ENCODE measurements at places on chromosomes 3 and 15.
A peak's percentile ranks its signal among the peaks of the same experiment; 100 is the strongest.

GRCh38 chr15:93141371-93141794 lies 52.4 kb upstream of the RGMA start:
- no peak for DNase-seq

- DNase-seq, result no peak
These were observed 4.7 kb downstream of the INAFM2 start for GRCh38 chr15:40328176-40328575.

DNA sequence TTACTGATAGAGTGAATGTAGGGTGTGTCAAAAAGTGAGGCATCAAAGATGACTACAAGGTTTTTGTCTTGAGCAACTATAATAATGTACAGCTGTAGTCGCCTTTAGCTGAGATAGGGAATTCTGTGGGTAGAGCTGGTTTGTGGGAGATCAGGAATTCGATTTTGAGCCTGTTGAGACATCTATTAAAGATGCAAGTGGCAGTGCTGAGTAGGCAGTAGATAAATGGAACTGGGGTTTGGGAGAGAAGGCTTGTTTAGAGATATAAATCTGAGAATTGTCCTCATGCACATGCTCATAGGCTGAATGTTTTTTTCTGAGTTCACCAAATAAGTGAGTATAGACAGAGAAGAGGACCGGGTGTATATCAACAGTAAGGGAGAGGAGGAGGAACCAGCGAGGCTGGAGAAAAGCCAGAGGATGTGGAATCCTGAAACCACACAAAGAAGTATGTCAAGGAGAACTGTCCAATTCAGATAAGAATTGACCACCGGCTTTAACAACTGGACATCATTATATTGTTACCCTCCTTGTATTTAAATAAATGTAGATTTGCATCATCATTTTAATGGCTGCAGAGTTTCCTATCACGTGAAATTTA lies 146.0 kb upstream of the TNIK start:
- DNase-seq, result no peak

- peak; percentile 18 for DNase-seq
These were observed 6.2 kb upstream of the ATP13A4 start for GRCh38 chr3:193560870-193561269.

DNA sequence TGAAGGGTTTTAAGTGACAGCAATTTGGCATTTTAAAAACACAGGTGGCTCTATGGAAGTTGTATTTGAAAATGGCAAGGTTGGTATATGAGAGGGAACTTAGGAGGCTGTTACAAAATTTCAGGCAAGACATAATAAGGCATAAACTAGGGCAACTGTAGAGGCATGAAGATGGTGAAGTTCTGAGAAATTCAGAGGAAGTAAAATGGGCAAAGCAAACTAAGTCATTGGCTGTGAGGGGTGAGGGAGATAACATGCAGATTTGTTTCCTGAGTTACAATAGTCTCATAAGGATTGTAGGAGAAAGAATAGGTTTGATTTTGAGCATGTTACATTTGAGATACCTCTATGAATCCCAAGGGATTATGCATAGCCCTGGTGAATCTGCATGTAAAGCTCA lies 302.9 kb upstream of the ARHGEF26 start:
- DNase-seq, result no peak

DNA sequence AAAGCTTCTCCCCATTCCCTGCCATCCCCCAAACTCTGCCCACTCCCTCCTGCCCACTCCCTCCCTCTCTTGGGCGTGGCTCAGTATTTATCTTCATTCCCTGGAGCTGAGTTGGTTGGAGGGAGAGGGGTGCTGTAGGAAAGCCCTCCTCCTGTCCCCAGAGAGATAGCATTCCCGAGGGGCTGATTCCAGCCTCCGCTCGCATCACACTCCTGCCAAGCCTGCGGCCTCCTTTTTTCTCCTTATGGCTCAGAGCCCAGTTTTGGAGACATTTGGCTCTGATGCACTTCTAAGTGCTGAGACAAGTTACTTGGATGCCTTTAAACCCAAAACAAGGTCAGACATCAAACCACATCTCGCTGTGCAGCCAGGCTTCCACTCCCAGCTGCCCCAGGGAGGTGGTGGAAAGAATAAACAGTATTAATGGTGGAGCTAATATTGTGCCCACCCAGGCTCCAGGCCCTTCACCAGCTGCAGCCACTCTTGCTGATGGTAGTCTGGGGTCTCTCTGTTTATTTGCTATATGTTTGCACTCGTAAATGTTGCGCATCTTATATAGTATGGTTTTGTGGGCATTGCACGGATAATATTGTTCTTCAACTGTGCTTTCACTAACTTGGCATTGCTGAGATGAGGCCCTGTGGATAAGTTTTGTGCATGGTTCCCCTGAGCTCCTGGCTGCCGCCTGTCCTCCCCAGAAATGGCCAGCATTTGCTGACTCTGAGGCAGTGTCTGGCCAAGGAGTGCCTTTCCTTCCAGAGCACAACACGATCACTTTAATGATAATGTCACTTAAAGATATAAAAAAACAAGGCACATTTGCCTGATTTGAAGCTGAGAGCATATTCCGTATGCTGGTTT lies 157.2 kb downstream of the LRRC28 start:
- DNase-seq, result peak; percentile 15

DNA sequence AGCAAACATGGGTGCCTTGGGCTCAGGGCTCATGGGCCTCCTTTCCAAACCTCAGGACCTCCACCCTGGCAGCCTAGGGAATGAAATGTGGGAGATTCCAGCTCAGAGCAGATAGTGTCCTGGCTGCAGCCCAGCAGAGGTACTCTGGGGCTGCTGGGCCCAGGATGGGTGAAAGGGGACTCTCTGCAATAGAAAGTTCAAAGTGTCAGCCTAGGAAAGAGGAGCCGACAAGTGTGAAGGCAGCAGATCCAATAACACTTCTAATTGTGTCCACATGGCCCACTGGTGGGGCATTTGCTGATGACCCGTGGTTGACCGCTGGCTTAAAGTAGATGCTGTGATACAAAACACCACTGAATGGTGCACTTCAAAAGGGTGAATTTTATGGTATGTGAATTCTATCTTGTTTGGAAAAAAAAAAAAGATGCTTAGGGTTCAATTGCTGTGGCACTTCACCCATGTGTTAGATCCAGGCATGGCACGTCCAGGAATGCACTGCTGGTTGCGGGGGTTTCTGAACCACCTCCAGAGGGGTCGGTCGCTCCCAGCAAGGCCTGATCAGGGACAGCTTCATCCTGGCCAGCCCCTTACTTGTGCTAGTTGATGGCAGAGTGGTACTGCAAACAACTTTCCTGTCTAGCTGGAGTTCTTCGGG lies 20.9 kb downstream of the AMOTL2 start:
- DNase-seq, result no peak

DNA sequence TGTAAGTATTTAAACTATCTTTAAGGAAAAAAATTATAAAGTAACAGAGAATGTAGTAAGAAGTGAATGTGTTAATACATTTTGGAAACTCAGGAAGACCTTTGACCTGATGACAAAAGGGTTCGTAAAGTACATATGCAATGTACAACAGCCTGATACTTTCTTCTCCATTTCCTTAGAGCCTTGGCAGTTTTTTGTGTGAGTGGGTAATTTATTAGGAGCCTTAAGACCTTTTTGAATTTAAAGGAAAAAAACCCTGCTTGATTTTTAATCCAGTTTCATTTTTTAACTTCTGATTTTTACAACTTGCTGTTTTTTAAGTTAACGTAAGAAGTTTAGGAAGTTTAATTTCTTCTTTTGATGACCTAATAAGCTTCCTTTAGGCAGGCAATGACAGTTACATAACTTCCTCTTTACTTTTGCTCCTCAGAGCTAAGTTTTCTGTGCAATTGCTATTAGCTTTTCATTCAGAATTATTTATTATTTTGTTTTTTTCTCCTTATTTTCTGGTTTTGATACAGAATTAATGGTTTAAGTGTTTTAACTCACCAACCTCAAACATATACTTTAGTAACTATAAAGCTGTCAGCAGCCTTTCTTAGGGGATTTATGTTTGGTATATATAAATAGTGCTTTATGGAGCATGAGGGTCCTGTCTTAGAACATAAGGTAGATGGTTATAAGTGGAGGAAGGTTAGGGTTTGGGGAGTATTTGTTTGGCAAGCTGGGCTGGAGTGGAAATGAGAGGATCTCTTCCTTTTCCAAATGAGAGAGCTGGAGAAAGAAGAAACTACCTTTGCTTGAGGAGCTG lies 35.2 kb downstream of the ARMC8 start:
- no peak for DNase-seq

GRCh38 chr3:56988458-56989168 lies 71.9 kb upstream of the SPATA12 start:
- peak; percentile 88 for DNase-seq

GRCh38 chr3:35544976-35545375 lies 94.3 kb upstream of the ARPP21 start:
- DNase-seq, result no peak

- no peak for DNase-seq
These were observed at the start of gene TNFAIP8L3 for GRCh38 chr15:51094606-51095569. TNFAIP8L3 (minus strand) TSS chr15:51094906; CDS start chr15:51094595, 311 bp downstream.

DNA sequence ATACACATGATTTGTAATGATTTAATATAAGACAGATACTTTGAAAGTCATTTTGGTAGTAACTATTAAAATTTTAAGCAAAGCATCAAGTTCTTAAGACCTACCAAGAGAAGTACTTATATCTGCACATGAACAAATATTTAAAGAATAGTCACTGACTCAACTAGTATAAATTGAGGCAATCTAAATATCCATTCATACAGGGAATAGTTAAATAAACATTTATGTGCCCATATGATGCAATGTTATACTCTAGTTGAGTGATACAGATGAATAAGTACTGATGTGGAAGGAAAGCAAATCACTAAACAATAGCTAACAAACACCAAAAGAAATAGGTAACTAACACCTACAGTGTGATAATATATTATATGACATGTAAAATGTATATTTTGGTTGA lies 527.7 kb downstream of the EPHA3 start:
- DNase-seq, result no peak

GRCh38 chr15:68340726-68341671 lies 63.5 kb downstream of the FEM1B start:
- DNase-seq, result no peak

DNA sequence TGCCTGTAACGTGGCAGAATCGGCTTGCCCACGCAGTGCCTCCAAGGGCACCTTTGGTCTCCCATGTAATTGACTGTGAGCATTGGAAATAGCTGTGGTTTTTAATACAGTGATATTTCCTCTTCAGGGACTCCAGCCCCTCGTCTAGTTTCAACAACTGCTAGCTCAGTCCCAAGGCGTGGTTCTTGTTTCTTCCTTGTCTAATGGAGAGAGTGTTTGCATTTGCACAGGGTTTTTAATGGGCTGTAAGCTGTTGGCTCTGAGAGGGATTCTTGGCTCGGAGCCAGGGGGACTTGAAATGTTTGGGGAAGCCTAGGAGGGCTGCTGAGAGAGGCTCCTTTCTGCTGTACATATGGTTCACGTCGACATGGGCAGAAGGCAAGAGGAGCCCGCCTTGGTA lies 86.2 kb downstream of the THSD4 start:
- DNase-seq, result peak; percentile 4

- DNase-seq, result no peak
These were observed 48.5 kb upstream of the FURIN start for GRCh38 chr15:90819850-90820249.

DNA sequence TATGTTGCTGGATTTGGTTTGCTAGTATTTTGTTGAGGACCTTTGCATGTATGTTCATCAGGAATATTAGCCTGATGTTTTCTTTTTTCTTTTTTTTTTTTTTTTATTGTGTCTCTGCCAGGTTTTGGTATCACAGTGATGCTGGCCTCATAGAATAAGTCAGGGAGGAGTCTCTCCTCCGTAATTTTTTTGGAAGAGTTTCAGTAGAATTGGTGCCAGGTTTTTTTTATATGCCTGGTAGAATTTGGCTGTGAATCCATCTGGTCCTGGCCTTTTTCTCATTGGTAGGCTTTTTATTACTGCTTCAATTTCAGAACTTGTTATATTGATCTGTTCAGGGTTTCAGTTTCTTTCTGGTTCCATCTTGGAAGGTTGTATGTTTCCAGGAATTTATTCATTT lies 165.8 kb downstream of the VPS8 start:
- DNase-seq, result peak; percentile 67

GRCh38 chr15:82832601-82833361 lies 23.4 kb downstream of the WHAMM start:
- no peak for DNase-seq

GRCh38 chr3:190074817-190075216 lies 45.9 kb downstream of the P3H2 start:
- DNase-seq, result no peak

DNA sequence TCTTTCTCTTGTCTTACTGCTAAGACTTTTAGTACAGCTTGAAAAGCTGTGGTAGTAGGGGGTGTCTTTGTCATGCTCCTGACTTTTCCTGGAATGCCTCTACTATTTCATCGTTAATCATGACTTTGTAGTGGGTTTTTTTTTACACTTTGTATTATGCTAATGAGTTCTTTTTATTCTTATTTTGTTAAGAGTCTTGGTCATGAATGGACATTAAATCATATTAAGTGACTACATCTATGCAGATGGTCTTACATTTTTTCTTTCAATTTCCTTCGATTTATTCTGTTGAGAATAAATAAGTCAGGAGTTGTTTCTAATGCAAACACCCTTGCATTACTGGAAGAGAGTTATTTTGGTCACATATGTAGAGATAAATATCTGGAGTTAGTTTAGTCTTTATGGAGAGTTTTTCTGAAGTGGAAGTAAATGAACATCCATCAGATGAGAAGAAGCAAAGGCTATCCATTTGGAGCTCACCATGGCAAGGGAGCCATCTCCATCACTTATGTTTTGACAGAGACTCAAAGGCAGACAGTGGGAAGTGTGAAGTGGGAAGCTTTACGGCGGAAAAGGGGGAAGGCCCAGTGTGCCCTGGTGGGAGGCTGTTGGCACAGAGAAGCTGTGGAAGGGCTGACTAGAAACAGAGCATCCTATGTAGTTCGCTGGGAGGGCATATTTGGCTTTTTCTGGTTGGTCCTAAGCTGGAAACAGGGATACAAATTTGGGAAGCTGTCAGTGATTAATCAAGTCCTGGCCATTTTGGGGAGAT lies 73.1 kb upstream of the PRR23E start:
- DNase-seq, result no peak

DNA sequence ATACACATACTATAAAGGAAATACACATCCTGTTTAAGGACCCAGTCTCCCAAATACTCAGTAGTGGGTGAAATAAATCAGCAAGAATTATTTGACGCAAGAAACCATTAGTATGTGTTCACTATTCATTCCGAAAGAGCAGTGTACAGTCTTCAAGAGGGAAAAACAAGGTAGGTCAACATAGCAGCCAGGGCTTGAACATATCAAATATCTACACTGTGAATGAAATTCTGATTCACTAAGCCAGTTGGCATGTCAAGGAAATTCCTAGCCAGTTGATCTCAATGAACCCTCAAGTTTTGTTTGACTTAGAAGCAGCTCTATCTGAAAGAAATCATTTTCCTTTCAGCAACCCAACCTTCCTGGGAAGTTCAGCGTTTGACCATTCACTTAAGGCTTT lies 99.0 kb downstream of the CNTN3 start:
- DNase-seq, result no peak
